Activated effector memory CD4-positive, alpha-beta T cell treated with Interleukin-2 at 50 U/mL for 16 hours (primary cell): ENCODE measurements at places on chromosomes 7 and 10.

DNA sequence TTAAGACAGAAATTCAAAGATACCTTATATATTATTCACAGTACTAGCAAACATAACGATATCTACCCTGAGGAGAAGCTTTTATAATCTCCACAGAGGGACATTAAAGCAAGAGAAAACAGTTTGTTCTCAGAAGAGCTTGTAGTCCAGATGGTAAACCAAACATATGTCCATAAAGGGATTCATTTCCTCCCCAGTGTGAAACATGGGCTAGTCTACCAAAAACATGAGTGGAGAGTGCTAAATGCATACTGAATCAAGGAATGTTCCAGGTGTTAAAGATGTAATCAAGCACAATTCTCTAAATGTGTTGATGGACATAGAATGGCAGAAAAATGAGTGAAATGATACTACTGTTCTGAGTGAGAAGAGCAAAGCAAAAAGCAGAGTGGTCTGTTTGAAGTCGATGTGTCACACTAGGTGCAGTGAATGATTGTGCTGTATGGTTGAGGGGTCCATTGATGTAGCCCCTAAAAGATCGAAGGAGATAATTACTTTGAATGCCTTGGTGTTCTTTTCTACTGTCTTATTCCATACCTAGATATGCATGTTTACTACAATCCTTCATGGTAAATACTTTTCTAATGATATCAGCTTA is 25.3 kb downstream of the BCAP29 start:
- DNase-seq, result no peak

DNA sequence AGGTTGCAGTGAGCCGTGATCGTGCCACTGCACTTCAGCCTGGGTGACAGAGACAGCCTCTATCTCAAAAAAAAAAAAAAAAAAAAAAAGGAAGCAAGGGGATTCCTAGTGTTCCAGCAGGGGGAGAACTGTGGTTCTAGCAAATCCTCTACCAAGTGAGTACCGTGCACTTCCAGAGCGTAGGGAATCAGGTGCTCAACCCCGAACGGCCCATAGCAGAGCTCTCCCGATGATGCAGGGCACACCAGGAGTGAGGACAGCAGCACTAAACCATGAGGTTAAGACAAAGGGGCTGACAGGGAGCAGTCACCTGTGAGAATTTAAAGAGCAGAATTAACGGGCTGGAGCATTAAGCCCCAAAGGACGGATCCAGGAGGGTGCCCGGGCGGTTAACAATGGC is 173.6 kb downstream of the PTPRN2 start:
- no peak for DNase-seq

- DNase-seq, result no peak
Measured at GRCh38 chr10:102396317-102396650, 779 bp downstream of the NFKB2 start.

DNA sequence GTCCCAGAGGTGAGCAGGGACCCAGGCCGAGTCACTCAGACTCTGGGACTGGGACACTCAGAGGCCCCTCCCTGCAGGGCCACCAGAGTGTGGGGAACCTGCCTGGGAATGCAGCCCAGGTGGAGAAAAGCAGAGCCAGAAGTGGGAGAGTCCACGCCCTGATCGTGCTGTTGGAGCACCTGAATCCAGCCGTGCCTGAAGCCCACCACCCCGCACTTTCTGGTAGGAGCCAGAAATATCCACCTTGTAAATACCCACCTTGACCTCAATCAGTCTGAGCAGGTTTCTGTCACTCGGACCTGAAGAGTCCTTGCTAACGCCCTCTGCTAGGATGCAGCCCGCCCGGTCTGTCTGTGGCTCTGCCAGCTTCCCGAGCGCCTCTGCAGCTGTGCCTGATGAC is 86.7 kb downstream of the PDGFA start:
- DNase-seq, result no peak

GRCh38 chr7:99155211-99155610 is 11.3 kb upstream of the SMURF1 start:
- no peak for DNase-seq

GRCh38 chr7:148838905-148839304 is 45.2 kb downstream of the EZH2 start:
- no peak for DNase-seq

DNA sequence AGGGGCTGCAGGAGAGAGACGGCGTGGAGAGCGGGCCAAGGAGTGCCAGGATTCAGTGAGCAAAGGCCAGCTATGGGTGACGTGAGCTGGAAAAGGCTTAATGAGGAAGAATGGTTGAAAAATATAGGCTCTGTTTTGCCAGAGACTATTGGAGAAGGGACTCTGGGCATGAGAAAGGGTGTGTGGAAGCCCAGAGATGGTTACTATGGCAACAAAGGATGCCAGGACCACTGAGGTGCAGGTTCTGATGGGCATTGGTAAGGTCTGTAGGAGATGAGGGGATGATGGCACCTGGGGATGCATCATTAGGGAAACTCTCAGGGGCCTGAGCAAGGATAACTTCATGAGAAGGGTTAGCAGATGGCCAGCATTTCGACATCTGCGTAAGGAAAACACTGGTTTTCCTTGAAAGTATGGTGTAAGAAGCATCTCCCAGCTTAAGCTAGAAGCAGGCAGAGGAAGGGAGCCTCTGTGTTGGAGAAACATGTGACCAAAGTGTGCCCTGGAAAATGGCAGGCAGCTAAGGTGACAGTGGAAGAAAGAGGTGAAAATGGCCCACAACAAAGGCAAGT is 21.6 kb upstream of the FAM180A start:
- no peak for DNase-seq

DNA sequence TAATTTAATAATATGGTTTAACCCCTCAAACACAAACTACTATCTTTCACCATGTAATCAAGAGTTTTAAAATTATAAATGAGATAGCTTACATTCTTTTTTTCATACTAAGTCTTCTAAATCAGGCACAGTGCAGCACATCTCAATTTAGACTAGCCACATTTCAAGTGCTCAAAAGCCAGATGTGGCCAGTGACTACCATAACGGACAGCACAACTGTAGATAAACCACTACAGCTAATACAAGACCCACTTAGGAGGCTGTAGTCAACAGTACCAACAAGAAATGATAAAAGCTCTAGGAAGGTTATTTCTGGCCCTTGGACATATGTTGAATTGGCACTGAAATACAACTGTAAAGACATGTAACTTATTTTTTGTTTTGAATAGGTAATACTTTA is 65.3 kb downstream of the JAZF1 start:
- DNase-seq, result no peak

- DNase-seq, result no peak
Measured at GRCh38 chr7:75033826-75034225, 39.8 kb downstream of the RCC1L start.

DNA sequence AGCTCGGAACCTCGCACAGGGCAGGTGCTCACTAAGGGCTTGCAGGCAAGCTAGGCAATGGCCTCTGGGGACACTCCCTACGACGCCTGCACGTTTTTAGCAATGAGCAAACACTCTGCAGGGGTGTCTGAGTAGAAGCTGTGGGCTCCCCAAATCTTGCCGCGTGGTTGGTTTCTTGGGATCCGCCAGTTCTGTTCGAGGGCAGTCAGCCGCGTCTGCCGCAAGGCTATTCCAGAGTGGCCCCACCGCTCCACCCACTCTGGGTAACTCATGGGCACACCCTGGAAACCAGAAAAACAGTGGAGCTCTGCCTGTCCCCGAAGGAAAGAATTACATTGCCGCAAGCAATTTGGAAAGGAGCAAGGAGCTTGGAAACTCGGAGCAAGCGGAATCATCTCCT is 189.3 kb upstream of the LYZL2 start:
- no peak for DNase-seq

- peak; percentile 85 for DNase-seq
Measured at GRCh38 chr7:56063882-56064625, at the start of gene SUMF2. TSS of gene SUMF2 (plus strand) at chr7:56064286. CDS start at chr7:56064312, 26 bp downstream.

DNA sequence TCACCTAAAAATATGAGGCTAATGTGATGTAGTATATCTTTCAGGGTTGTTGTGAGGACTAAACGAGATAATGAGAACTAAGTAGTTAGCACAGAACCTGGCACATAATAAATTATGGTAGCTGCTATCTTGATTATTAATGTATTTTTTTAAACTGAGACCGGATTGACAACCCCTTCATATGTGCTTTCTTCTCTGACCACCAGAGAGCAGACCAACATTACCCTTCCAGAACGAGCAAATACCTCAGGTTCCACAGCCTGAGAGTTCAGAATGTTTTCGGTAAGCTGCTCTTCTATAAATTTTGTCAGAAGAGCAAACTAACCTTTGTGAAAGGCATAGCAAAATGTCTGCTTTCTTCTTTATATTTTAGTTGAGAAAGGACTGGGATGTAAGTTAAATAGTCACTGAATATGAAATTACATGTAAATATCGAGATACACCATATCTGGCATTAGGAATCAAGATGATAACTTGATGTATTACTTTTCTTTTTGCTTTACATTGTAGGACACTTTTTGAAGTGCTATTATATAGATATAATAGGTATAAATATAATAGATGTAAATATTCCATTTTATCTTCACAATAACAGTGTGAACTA is 13.6 kb upstream of the BPGM start:
- no peak for DNase-seq

DNA sequence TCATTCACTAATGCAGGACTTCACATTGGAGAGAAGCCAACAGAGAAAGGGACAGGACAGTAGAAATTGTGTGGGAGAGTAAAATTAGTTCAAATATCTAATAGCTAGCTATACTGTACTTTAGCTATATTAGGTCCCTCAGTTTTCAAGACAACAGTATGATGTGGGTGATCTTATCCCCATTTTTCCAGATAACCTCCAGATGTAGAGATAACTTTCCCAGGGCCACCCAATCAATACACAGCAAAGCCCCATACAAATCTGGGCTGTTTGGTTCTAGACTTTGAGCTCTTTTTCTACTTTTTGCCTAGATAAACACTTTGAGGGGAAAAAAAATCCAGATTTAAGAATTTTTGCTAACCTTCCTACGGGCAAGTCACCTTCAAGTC is 482 bp upstream of the CLDN12 start:
- no peak for DNase-seq

- peak; percentile 62 for DNase-seq
Measured at GRCh38 chr10:3805791-3806461, 20.9 kb upstream of the KLF6 start.
